ENCODE measurements at places on chromosomes 4 and X.

GRCh38 chrX:15511563-15511962 lies 11.0 kb downstream of the BMX start:
- DNase-seq: no peak

- DNase-seq: no peak
These were observed 26.2 kb downstream of the DLG3 start for GRCh38 chrX:70470850-70471289.

GRCh38 chrX:70231666-70232065 lies 2.8 kb upstream of the AWAT1 start:
- DNase-seq: no peak

- DNase-seq: no peak
These were observed 8.5 kb upstream of the CTAG2 start for GRCh38 chrX:154661899-154662298.

DNA sequence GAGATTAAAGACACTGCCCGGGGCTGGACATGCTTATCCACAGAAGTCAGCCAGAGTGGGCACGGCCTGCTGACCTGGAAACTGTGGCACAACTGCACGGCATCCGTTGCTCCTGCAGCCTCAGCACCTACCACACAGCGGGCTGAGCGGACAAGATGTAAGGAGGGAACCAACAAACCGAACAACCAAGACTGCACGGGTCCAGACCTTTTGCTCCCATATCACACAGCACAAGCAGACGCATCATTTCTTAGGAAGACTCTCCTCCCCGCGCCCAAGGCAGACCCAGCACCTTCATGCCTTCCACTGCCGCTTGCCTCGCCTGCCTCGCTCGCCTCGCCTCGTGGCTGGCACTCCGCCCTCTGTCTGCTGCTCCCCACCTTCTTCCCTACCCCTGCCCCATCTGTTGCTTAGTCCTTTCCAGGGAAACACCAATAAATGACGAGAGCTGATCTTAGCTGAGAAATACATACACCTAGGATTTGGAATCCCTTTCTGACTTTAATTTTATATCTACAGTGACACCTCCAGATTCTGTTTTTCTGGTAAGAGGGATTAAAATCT lies 79.0 kb downstream of the AFAP1 start:
- DNase-seq: no peak

GRCh38 chr4:143360838-143361625 lies 24.4 kb downstream of the GAB1 start:
- no peak for DNase-seq

GRCh38 chr4:150938417-150938816 lies 76.7 kb downstream of the LRBA start:
- no peak for DNase-seq

DNA sequence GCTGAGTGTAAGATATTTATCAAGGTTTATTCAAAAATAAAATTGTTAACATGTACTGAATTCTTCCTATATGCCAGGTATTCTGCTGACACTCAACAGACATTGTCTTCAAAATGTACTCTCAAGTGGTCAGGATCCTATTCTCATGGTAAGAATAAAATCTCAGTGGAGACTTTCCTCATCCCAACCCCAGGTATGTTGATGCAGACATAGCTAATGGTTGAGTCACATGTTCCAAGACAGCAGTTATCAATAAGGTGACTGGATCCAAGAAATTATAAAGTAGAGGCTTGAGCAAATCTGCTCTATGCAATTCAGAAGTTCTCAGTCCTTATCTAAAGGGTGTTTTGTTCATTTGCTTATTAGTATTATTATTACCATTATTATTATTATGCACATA lies 115.2 kb upstream of the GABRA2 start:
- DNase-seq: no peak

DNA sequence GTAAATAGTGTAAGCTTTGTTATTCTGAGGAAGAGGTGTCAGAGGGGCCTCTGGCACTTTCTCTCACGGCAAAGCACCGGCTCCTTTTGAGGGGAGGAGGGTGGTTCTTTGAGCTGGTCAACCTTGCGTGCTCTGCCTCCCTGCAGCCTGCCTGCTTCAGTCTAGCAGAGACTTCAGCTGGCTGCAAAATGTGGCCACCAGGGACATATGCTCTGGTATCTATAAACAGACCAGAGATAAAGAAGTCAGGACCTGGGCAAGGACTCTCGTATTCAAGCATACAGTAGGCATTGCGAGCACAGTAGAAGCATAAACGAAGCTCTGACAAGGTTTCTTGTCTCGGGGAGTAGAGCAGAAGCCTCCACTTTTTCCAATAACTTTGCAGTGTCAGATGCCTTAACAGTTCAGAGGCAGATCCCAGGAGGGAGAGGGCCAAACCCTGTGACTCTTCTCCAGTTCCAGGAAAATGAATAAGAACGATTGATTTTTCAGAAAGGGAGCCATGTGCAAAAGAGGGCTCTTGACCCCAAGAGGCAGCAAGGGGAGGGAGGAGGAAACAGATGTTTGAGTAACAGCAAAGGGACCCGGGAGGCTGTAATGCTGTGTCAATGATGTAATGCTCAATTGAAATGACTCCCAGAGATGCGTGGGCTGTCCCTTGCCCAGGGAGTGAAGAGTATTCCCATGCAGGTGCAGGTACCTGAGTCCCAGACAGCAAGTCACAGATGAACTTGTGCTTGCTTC lies 57.9 kb upstream of the TEX13D start:
- DNase-seq: no peak

- no peak for DNase-seq
These were observed 566 bp downstream of the LARP7 start for GRCh38 chr4:112637552-112637866.

DNA sequence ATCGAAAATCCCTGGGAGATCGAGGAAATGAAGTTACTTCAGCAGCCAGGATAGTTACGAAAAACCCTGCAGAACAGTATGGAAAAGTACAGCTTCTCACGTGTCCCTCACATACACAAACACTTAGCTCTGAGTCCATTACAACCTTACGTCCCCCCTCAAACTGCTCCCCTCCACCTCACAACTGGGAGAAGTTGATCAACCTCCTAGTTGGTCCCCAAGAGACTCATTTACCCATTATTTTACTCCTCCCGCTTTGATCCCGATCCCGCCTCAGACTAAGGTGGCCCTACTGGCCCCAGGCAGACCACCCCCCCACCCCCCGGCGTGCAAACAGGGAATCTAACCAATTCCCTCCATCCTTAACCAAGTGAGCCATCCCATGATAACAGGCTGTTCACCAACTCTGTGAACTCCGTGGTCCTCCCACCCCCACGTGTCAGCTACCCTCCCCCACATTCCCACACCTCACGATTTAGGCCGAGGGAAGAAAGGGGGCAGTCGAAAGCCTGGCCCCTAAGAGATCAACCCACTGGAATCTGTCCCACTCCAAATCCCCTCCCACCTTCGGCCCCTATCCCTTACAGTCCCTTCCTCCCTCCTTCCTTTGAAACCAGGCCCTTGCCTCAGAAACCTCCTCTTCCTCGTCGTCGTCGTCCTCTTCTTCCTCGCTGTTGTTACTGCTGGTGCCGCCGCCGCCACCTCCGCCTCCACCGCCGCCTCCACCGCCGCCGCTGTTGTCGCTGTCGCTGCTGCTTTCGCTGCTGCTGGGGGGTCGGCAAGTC lies 755 bp downstream of the ANKRD17 start:
- DNase-seq: no peak

- no peak for DNase-seq
These were observed 80.5 kb downstream of the CASP3 start for GRCh38 chr4:184568770-184569169.

DNA sequence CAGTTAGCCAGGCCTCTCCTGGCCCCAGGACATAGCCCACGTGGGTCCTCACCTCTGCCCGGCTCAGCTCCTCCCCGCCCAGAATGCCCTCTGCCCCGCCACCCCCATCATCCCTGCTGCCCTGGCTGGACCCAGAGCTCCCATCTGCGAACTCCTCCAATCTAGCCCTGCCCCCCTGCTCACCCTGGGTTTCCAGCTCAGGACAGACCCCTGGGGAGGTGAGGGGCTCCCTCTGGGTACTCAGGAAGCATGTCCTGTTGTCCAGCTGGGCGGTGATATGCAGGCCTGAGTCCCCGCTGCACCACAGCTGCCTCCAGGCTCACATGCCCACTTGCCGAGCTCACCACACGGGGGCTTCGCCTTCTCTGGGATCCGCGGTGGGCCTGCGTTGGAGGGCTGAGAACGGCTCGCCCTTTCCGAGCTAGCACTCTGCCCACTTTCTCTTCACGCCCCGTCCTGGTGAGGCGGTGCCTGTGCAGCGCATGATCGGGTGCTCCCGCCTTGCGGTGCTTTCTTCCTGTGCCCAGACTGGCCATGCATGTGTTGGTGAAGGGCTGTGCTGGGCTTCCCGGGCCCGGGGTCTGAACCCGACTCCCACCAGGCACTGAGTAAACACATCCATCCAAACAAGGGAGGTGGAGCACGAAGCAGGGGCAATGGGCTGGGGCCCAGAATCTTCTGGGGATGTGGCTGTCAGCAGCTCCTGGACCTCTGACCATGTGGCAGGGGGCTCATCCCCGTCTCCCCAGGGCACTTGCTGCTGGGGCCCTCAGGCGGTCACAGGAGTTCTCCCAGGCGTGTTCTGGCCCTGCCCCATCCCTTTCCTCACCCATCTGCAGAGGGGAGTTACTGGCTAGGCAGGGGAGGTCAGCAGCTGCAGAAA lies 74.3 kb downstream of the RGS12 start:
- DNase-seq: no peak

GRCh38 chr4:15653420-15653819 lies 1.7 kb downstream of the FBXL5 start:
- no peak for DNase-seq

DNA sequence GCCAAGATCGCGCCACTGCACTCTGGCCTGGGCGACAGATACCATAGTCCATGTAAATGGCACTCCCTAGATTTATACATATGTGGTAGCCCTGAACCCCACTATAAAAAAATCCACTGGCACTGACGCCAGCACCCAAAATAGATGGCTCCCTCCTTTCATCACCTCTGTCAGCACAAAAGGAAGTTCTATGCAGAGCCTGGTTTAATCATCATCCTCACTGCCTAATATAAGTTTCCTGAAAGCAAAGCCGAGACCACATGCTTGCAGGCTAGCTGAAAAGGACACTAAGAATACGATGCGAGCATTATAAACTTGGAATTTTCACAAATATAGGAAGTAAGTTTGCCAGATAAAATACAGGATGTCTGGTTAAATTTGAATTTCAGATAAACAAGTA lies 27.5 kb upstream of the DOCK11 start:
- DNase-seq: no peak

DNA sequence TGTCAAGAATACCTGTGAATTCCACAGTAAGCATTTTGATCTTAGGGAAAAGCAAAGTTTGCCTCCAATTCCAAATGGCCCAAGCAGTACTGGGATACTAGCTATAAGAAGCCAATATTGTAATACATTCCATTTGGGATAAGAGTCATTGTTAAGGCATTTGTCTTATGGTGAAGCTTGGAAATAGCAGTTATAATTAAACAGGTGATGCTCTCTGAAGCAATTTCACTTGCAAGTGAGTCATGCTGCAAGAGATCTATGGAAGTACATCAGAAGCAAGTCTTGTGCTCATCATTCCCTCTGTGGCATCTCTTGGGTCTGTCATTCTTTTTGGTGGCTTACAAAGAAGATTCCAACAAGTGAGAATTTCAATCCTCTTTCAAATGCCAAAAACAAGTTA lies 386.4 kb upstream of the RPS6KA3 start:
- no peak for DNase-seq

- DNase-seq: no peak
These were observed 2185.9 kb upstream of the TENM3 start for GRCh38 chr4:180057299-180057721.

- no peak for DNase-seq
These were observed 26.0 kb upstream of the BMP2K start for GRCh38 chr4:78749972-78750727.

DNA sequence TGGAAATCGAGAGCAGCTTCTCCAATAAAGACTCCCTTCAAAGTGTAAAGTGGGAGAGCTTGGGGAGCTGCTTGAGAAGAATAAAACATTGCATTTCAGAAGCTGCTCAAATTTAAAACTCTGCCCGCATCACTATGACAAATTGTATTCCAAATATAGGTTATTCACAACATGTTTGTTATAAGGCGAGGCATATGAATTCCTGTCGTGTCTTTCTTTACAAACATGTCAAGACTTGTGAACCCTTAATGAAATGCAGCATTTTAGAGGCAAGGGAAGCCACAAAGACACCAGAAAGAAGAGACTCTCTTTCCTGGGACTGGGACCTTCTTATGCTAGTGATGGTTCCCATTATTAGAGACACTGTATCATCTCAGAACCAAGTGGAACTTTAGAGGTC lies 311.2 kb downstream of the DHX15 start:
- no peak for DNase-seq

DNA sequence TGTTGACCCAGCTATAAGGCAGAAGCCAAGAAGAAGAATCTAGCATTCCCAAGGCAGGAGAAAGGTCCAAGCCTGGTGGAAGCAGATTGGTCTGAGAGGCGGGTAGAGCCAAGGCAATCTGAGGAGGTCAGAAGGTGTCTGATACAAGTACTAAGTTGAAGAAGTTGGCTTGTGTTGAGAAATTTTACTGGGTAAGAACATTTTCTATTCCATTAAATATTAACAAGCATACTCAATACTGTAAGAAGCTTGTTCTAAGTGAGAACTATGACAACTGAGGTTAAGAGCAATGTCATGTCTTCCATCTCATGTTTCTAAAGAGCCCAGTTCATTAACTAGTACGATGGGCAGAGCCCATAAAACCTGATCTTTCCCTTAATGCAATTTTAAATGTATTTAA lies 75.0 kb downstream of the FAM13A start:
- DNase-seq: no peak

- no peak for DNase-seq
These were observed 133.1 kb downstream of the AFAP1 start for GRCh38 chr4:7806338-7807090.

- no peak for DNase-seq
These were observed 689.3 kb downstream of the CENPC start for GRCh38 chr4:66855956-66856355.
